H54 (cell line): ENCODE measurements at places on chromosomes 13 and 19.

DNA sequence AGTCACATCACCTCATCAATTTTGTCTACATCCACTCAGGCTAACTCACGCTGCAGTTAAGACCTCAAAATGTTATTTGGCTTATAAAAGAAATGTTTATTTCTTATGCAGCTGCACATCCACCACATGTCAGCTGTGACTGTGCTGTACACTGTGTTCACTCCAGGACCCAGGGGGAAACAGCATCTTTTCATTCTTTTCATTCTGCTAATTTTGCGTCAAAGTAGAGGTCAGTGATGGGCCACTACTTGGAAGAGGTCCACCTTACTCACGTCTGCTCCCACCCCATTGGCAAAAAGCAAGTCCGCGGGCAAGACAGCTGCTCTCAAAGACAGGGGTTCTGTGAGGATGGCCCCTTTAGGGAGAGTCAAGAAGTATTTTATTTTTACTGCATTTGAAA, 4.5 kb upstream of the DCT start:
- DNase-seq, result no peak

DNA sequence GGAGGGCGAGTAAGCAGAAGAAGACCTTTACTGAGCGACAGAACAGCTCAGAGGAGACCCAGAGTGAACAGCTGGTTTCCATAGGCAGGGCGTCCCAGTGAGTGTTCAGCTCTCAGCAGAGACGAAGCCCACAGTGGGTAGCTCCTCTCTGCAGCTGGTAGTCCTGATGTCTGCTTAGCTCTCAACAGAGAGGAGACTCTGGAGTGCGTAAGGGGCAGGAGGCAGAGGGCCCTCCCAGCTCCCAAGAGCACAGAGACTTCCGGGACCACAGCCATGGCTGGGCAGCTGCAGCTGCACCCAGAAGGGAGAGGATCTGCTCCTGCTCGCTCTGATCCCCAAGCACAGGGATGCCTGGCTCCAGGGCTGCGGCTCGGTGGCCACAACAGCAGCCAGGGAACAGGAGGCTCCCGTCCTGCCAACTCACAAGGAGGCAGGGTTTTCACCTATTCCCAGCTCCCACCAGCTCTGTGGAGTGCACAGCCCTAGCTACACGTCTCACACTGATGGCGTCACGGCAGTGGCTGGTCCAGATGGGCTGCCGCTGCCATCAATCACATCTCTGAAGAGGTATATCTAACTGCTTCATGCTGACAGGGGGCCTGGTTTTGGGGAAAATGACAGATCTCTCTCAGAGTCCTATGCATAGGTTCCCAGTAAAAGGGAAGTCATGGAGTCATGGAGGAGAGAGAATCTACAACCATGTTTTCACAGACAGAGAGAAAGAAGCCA, 2660.1 kb upstream of the PCDH20 start:
- DNase-seq, result peak; percentile 26

GRCh38 chr19:53644061-53644816, 12.4 kb downstream of the DPRX start:
- no peak for DNase-seq

GRCh38 chr13:27014406-27015359, 156.9 kb downstream of the USP12 start:
- DNase-seq, result no peak

GRCh38 chr19:988510-988909, 4.4 kb downstream of the WDR18 start:
- DNase-seq, result no peak

DNA sequence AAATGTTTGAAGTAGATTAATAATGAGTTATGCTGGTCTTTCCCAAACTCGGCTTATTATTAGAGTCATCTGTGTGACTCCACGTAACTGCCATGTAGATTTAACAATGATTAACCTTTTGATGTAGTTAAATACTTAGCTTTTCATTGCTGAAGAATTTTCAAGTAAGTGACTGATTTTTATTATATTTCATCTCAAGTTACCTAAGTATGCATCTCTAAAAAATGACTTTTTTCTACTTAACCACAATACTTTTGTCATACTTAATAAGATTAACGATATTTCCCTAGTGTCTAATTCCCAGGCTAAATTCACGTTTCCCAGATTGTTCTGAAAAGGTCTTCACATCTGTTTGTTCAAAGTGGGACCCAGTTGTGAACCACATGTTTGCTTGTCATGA, 17.8 kb downstream of the BIVM start:
- DNase-seq, result no peak

DNA sequence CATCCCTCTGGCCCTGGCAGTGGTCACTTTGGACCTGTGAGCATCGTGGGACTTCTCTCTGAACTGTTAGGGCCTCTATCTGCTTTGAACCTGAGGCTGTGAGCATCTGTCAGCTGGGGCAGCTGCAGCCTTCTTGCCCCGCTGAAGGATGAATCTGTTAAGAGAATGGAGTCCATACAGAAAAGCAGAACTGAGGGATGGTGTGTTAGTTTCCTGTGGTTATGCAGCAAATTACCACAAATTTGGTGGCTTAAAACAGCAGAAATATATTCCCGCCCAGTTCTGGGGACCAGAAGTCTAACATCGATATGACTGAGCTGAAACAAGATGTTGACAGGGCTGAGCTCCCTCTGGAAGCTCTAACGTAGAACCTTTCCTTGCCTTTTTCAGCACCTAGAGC, 1.6 kb upstream of the ZNF497 start:
- DNase-seq, result no peak

DNA sequence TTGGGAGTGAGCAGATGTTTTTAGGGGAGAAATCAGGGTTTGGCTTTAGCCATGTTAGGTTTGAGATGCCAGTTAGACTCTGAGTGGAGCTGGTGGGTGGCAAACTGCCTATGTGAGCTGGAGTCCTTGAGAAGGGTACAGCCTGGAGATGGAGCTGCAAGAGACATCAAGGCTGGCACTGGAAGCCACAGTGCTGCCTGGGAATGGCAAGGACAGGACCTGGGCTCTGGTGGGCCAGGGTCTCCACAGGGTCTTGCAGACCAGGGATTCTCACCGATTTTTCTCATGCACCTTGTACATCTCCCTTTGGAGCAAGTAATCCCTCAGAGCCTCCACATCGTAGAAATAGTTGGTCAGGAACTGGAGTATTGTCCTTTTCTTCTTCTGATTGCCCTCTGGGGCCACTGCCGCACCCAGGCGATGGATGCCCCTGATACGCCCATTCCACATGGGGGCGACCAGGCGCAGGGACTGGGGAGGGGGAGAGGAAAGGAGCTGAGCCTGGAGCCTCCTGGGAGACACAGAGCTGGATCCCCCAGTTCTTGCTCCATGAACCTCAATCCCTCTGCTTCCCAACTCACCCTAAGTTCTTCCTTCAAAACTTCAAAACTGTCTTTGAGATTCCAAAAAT, 1.7 kb downstream of the DMAC2 start:
- DNase-seq, result no peak

- DNase-seq, result no peak
Measured at GRCh38 chr19:44566984-44567383, 37.5 kb upstream of the CEACAM20 start.

GRCh38 chr19:45676851-45677263, 8.8 kb downstream of the GIPR start:
- no peak for DNase-seq

- no peak for DNase-seq
Measured at GRCh38 chr19:16820056-16820455, 9.1 kb upstream of the SIN3B start.

- no peak for DNase-seq
Measured at GRCh38 chr13:74372511-74372910, 238.3 kb upstream of the KLF12 start.

GRCh38 chr13:34349091-34349722, 531.3 kb downstream of the RFC3 start:
- peak; percentile 12 for DNase-seq

- no peak for DNase-seq
Measured at GRCh38 chr13:111519041-111519440, 198.6 kb downstream of the TEX29 start.

GRCh38 chr19:29371251-29372090, 154.3 kb upstream of the VSTM2B start:
- DNase-seq, result no peak

GRCh38 chr19:854549-854948, 2.4 kb downstream of the ELANE start:
- no peak for DNase-seq

DNA sequence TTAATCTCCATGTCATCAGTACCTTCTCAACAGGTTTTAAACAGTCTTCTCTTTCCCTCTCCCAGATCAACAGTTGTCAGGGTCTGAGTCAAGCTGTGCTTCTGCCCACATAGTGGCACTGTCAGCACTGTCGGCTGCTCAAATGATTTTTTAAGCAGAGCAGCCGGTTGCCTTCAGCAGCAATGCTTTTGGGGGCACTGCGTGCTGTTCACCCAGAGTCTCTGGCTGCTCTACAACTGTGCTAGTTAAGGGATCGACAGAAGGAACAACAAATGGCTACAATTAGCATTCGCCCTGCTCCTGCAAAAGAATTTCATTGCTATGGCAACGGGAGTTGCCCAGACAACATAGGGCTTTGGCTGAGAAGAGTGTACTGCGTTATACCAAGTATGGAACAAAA, 412.9 kb downstream of the DIAPH3 start:
- DNase-seq, result no peak

GRCh38 chr13:36630181-36630803, 43.5 kb upstream of the SERTM1 start:
- DNase-seq, result no peak

DNA sequence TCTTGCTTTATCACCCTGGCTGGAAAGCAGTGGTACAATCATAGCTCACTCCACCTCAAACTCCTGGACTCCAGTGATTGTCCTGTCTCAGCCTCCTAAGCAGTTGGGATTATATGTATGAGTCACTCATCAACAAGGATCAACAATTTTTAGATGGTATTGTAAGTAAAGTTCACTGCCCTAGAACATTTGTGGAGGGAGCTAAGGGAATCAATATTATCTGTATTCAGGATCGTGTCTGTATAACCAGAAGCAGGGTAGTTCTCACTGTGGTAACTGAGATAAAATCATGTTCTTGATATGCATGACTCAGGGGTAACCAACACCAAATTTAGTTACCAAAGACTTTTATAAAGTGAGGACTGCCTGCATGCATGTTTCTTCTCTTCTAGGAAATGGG, 27.0 kb downstream of the ZMYM5 start:
- DNase-seq, result no peak

GRCh38 chr13:30837227-30838159, 68.6 kb upstream of the MEDAG start:
- no peak for DNase-seq

DNA sequence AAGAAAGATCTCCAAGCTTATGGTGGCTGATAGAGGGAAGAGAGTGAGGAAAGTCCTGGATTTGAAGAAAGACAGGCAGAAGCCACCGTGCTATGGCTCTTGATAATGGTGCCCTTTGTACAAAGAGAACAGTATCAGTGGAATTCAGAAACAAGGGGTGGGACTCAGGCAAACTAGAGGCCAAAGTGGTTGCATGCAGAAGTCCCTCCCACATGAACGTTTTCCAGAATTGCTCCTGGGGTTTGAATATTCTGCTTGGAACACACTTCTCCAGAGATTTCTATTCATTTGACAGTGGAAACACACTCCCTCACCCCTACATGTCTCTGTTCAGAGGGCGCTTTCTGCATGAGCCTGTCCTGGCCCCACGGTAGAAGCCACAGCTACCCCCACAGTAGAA, 10.1 kb upstream of the MBNL2 start:
- DNase-seq, result no peak

DNA sequence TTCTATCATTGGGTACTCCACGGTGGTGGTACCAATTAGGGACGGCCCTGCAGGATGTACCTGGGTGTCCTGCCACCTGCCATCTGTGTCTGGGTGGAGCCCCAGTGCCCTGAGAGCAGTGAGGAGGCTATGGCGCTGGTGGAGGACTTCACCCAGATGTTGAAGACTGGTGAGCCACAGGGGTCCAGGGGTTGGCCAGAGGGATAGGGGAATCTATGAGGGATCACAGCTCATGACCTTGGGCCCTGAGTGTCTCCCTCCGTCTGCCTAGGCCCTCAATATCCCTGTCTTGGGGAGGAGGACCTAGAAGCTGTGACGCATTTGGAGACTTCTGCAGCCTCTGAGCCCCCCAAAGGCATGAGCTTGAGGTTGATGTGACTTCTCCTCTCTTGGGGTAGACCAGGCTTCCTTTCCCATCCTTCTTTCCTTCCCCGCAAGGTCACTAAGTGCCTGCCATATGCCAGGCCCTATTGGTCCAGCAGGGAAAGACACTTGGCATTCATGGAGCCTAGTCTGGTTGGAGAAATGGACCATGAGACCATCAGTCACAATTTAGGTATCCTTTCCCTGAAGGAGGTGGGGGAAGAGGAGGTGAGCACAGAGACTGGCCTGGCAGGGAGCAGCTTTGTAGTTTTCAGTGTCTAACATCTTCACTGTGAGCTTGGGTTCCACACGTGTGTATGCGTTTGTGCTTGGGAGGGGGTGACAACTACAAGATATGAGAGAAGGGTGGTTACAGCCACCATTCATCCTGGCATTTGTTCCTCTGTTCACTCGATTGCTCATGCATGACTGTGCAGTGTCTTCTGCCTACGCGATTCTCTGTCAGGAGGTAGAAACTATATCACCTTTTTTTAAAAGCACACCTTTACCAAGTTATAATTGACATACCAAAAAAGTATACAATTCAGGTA, 5.1 kb upstream of the MZF1 start:
- no peak for DNase-seq

DNA sequence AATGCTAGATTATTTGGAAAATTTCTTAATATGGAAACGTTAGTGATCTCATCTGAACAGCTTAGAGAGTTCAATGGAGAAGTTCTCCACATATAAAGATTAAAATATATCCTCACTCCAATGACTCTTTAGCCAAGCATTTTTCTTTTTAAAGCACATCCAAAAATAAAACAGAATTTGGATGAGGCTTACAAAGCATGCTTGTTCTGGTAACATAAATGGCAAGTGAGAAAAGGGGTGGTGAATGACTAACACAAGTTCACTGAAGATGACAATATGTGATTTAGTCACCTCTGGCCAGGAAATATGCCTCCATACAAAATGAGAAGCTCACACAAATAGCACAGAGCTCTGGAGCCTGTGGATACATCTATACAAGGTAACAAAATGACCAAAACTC, 253.0 kb downstream of the PCDH20 start:
- no peak for DNase-seq

- no peak for DNase-seq
Measured at GRCh38 chr13:52454459-52454819, 839 bp upstream of the CKAP2 start.

- DNase-seq, result no peak
Measured at GRCh38 chr13:47146136-47146535, 249.3 kb upstream of the HTR2A start.

GRCh38 chr19:33306191-33306590, 3.9 kb upstream of the CEBPA start:
- no peak for DNase-seq

- DNase-seq, result peak; percentile 97
Measured at GRCh38 chr19:18373892-18374629, 11.9 kb upstream of the GDF15 start.
